Fibroblast of the aortic adventitia (primary cell): ENCODE measurements at places on chromosomes 7 and 10. TPM values are rescaled to one million over a fixed set of nuclear protein-coding genes. Genes with fewer than 3 reads are reported as not detected.

DNA sequence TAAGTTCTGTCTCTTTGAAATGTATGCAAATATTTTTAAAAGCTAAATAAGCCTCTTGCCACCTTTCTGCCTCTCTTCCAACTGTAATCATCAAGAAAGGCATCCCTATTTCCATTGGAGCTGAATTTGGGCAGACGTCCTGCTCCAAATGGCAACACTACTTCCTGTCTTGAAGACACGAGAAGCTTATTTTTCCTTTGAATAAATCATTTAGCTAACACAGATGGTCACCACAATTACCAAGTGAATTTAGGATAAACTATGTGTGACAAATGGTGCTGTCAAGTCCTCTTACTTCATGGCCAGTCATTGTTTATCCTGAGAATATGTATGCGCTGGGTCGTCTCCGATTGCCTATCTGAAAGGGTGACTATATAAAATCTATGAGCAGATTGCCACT is 268.0 kb downstream of the ANKRD7 start:
- DNase-seq = no peak

- no peak for DNase-seq
Observed at GRCh38 chr10:103055105-103055504, 137.0 kb downstream of the CNNM2 start.

GRCh38 chr10:52455098-52455497 is 141.0 kb downstream of the DKK1 start:
- DNase-seq = no peak

DNA sequence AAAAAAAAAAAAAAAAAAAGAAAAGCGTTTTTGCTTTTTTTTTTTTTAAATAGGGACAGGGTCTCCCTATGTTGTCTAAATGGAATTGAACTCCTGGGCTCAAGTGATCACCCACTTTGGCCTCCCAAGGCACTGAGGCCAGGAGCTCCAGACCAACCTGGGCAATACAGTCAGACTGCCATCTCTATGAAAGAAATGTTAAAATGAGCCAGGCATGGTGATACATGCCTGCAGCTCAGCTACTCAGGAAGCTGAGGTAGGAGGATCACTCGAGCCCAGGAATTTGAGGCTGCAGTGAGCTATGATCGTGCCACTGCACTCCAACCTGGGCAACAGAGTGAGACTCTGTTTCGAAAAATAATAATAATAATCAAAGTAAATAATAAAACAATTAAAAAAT is 16.5 kb upstream of the LMTK2 start:
- no peak for DNase-seq

GRCh38 chr10:75294518-75294865 is 58.7 kb upstream of the COMTD1 start:
- peak; percentile 16 for DNase-seq

GRCh38 chr7:119640861-119641260 is 632.1 kb upstream of the KCND2 start:
- no peak for DNase-seq

DNA sequence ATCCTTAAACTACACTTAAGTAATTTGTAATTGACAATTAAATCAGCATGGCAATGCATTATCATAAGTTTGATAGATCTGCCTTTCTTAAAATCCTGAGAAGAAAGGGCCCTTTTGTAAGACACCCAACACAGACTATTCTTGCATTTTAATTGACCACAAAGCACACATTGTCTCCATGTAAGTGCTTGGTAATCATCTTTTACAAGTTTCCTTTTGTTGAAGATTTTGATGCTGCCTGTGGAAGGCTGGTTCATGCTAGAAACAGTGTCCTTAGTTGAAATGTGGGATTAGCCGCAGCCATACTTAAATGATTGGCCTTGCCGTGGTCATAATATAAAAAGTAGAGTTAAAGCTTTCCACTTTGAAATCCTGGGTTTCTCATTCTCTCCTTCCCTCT is 32.3 kb upstream of the CELF2 start:
- DNase-seq = no peak

GRCh38 chr10:47079204-47079580 is 168.0 kb downstream of the PTPN20 start:
- peak; percentile 24 for DNase-seq

- peak; percentile 22 for DNase-seq
Observed at GRCh38 chr7:103989200-103989784, at the start of gene RELN. TSS of gene RELN (minus strand) at chr7:103989658. CDS start at chr7:103989356, 302 bp downstream.

DNA sequence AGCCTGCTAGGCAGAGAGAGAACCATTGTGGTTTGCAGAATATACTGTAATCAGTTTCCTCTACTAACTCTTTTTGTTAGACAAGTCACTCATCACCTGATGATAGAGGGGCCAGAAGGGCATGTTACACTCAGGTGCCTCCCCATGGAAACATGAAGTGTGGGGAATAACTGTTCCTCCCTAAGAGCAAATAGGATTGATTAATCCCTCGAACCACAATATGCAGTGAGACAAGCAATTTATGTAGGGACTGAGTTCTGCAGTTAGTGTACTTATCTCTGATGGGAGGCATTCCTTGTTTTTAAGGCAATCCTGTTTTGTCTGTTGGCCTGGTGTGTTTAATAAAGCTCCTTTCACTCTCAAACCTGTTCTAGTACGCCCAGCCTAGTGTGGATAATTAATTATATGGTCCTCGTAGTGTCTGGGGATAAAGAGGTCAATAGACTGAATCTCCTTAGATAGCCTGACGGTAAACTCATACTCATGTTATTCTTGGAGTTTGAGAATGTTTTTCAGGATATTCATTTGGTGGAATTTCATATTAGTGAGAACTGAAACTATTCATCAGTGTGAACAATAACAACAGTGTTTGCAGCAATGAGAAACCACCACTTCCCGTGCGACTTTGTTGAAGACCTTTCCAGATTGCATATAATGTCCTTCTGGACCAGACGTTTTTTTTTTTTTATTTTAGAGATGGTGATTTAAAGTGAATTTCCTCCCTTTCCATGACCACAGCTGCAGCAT is 344.8 kb upstream of the FZD8 start:
- peak; percentile 18 for DNase-seq

The DYNC1I1 gene
- 0.54 and 9.9 TPM in 2 replicates for total RNA-seq

DNA sequence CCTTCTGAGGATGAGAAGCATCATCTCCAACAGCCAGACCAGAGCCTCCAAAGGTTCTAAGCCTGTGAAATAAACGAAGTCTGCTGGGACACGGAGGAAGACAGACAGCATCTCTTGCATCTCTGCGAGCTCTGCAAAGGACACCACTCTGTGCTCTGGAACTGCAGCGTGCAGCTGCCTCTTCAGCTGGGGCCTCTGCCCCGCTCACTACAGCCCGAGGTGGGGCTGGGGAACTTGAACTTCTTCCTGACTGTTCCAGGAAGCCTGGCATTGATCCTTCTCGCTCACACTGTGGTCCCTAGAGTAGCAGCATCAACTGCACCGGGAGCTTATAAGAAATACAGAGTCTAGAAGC is 163.3 kb downstream of the USP6NL start:
- no peak for DNase-seq

- peak; percentile 15 for DNase-seq
Observed at GRCh38 chr10:7027913-7028808, 382.7 kb downstream of the SFMBT2 start.

- DNase-seq = no peak
Observed at GRCh38 chr10:4740471-4740870, 85.5 kb upstream of the AKR1E2 start.

The IDI2 gene
- total RNA-seq = not detected in 2 replicates

DNA sequence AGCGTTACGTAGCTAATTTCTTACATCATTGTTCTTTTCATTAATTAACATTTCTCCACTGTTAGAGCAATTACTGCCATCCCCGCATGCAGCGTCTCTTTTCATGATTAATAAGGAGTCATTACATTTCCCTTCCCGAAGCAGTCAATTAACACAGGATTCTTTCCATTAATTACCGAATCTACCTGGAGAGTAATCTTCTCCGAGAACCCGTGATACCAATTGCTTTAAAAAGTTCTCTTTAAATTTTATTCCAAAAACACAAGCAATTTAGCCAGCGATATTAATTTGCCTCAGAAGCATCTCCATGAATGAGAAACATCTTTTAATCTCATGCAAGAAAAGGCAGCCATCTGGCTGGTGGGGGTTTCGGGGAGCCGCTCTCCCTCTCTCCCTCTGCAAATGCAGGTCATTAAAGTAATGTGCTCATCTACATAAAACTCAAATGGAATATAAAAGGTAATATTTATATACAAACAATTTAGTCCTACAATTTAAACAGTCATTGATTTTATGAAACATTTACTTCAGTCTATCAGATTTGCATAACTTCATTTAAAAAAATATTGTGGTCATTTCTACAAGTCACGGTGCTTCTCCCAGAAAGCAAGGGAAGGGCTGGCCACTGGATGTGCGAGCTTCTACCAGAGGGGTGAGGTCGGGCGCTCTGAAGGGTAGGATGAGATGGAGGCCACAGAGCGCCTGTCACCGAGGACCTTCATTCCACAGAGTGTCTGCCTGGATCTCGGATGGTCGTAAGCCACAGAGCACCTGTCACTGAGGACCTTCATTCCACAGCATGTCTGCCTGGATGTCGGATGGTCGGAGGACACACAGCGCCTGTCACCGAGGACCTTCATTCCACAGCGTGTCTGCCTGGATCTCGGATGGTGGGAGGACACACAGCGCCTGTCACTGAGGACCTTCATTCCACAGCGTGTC is 145.0 kb downstream of the WDR37 start:
- DNase-seq = no peak

- no peak for DNase-seq
Observed at GRCh38 chr10:110456046-110456445, 41.7 kb upstream of the DUSP5 start.

DNA sequence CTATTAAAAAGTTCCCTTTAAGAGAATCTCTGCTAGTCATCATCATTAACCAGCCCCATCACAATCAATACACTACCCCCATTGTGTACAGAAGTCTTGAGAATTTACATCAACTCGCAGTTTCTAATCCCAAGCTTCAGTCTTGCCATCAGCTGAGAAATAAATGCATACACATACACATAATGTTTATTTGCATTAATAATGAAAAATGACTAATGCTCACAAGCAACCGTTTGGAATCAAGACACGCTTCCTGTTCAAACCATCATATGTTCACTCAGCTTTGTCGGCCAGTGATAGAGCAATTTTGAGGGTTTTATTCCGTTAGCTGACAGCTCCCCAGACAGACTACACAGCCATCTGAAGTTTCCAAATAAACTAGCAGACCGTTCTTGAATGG is 287.1 kb downstream of the SFMBT2 start:
- no peak for DNase-seq

The NOS3 gene
- total RNA-seq = 0.36 and 4.6 TPM in 2 replicates
